ENCODE measurements at places on chromosomes 13 and 19.
A peak's percentile ranks its signal among the peaks of the same experiment; 100 is the strongest.

- DNase-seq, result no peak
Measured at GRCh38 chr13:42876270-42876714, 94.9 kb downstream of the FAM216B start.

DNA sequence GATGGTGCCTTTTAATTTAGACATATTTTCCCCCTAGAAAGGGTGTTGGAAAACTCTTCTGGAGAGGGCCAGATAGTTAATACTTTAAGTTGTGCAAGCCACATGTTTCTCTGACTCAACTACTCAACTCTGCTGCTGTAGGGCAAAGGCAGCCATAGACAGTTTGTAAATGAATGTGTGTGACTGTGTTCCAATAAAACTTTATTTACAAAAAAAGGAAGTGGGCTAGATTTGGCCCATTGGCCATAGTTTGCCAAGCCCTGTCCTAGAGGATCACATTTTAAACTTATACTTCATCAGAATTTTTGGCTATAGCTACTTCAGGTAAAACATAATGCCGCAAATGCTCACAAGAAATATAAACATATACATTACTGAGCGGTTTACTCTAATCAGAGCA, 306.3 kb upstream of the MAB21L1 start:
- no peak for DNase-seq

- DNase-seq, result no peak
Measured at GRCh38 chr19:6887316-6887715, at the start of gene ADGRE1. Gene ADGRE1 (plus strand): TSS chr19:6887579. CDS start chr19:6887609, 30 bp downstream.

GRCh38 chr13:97568850-97569249, 134.9 kb downstream of the RAP2A start:
- DNase-seq, result no peak

DNA sequence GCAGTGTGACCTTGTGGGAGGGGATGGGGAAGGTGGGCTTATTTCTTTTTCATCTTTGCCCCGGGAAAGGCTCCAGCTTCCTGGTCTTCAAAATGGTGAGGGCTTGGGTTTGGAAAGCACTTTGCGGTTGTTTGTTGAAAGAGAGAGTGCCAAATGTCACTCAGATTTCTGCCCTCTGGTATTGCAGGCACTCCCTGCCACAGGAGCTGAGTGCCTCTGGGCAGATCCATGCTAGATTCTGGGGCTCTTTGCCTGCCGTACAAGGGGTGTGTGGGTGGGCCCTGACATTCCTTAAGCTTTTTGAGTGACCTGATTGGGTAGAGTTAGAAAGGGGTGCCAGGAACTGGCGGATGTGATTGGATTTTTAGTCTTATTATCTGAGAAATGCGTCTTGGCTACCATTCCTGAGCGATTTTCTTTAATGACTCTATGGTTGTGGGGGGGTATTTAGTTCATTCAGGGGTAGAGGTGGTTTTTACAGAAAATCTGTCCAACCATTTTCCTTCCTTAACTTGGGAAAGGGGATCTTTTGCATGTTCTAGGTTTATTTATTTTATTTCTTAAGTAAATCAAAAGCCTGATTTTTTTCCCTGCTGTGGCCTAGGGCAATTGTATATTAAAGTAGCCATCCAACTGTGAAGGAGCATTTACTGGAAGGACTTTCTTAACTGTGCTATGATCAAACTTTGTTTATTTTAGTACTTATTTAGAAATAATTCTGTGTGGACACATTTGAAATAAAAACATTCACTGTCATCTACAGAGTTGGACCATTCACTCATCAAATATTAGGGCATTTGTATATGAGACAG, 3.2 kb downstream of the ARHGAP35 start:
- DNase-seq, result peak; percentile 75

- no peak for DNase-seq
Measured at GRCh38 chr19:13942023-13942684, 3.9 kb upstream of the PODNL1 start.

- DNase-seq, result no peak
Measured at GRCh38 chr19:52212572-52213255, 22.9 kb downstream of the PPP2R1A start.

DNA sequence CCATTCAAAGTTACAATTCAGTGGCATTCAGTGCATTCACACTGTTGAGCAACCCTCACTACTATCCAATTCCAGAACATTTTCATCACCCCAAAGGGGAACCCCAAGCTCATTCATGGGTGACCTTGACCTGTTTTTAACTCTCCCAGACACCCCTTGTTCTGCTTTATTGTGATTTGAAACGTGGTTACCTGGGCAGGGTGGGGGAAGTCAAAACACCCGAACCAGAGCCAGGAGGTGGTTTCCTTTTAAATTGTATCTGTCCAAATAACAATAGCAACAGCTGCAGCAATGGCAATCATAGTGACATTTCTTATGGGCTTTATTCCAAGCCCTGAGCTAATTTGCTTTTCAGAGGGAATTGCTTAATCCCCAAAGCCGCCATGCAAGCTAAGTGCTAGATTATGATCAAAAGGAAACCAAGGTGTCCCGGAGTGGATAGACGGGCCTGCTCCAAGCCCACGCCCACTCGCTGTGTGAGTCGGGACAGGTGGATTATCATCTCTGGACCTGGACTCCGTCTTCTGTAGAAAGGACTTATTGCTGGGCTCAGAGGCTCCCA, 6.1 kb downstream of the PTGIR start:
- peak; percentile 86 for DNase-seq

DNA sequence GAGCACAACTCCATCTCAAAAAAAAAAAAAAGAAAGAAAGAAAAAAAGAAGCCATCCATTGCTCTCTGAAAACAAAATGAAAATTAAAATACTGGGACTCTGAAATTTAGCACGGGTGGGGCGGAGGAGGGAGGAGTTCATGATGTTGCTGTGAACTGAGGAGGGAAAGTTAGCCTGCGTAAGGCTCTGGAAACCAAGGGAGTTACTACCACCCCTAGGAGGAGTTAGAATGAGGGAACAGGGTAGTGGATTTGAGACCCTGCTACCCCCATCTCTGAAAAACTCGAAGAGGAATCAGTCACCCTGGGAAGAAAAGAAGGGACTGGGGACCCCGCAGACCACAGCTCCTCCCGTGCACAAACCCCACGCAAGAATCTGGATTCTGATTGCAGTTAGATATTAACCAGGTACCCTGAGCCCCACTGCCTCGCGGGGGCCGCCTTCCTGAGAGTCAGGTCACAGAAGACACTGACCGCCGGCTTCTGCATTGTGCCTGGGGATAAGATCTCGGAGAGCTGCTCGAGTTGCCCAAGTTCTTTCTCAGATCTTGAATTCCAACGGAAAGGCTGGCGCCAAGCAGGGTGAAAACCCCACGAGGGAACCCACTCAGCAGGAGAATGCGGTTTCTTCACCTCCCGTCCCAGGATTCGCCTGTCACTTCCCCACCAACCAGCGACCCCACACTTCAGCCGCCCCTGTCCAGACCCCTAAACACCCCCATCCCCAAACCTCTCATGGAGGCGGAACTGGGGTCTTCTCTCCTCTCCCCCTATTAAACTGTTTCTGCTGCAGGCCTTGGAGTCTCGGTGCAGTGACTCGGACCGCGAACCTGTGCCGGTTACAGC, 870 bp downstream of the ZNF442 start:
- DNase-seq, result no peak

GRCh38 chr19:14135985-14136508, 342 bp downstream of the ASF1B start:
- DNase-seq, result no peak

DNA sequence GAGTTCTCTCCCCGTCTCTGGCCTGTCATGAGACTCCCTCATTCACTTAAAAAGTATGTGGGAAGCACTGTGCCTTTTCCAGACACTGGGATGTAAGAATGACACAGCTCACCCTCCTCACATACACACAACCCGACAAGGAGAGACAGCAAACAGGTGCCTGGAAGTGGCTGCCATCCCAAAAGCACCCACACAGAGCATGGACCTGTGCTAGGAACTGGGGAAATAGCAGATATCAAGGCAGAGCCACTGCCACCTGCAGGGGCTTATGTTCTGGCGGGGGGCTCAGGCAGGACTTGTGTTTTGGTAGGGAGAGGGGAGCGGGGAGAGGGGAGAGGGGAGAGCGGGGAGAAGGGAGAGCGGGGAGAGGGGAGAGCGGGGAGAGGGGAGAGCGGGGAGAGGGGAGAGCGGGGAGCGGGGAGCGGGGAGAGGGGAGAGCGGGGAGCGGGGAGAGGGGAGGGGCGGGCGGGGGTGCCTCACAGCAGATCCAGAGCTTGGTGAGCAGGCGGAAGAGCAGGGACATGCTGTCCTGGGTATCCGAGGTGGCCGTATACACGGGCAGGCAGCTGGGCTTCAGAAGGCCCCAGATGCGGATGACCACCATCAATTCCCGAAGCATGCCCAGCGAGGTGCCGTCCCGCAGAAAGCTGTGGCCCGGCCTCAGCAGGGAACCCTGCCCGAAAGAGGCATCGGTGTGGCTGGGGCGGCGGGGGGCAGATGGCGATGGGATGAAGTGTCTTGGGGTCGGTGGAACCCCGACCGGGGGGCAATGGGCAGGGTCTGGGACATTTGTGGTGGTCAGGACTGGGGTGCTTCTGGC, 12.2 kb downstream of the CFD start:
- no peak for DNase-seq

- no peak for DNase-seq
Measured at GRCh38 chr19:19662344-19662743, 1.1 kb downstream of the ATP13A1 start.

DNA sequence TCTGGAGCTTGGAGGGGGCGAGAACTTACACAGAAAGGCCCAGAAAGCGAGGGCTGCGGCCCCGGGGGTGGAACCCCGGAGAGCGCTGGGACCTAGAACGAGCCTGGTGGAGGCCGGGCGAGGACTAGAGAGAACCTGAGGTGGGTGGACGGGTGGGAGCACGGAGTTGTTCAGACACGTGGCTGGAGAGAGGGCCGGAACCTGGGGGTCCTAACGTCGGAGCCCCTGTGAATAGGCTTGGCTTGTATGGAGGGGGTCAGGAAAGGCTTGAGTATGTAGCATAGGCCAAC, 383 bp downstream of the ZNF581 start:
- no peak for DNase-seq

GRCh38 chr19:44747739-44748425, 626 bp upstream of the BCL3 start:
- DNase-seq, result peak; percentile 53

- no peak for DNase-seq
Measured at GRCh38 chr13:42048342-42048683, at the start of gene DGKH. Gene DGKH (plus strand): TSS chr13:42048648. CDS start chr13:42048774, 126 bp downstream.

GRCh38 chr19:10565028-10565566, 713 bp downstream of the KRI1 start:
- DNase-seq, result no peak

DNA sequence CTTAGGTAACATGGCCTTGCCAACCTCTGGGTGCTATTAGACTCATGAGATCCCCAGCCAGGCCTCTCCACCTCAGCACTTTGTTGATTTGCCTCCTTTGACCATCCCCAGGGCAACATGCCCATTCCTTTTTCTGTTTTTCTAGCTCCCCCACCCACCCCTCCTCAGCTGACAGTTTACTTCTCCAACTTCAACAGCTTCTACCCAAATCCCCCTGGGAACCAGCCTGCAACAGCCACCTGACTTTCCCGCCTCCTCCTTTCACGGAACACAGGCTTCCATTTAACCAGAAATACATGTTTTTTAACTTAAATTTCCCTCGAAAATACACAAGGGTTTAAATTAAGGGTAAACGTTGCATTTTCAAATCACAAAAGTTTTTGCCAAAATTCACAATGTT, 117.3 kb downstream of the DLEU7 start:
- DNase-seq, result no peak

DNA sequence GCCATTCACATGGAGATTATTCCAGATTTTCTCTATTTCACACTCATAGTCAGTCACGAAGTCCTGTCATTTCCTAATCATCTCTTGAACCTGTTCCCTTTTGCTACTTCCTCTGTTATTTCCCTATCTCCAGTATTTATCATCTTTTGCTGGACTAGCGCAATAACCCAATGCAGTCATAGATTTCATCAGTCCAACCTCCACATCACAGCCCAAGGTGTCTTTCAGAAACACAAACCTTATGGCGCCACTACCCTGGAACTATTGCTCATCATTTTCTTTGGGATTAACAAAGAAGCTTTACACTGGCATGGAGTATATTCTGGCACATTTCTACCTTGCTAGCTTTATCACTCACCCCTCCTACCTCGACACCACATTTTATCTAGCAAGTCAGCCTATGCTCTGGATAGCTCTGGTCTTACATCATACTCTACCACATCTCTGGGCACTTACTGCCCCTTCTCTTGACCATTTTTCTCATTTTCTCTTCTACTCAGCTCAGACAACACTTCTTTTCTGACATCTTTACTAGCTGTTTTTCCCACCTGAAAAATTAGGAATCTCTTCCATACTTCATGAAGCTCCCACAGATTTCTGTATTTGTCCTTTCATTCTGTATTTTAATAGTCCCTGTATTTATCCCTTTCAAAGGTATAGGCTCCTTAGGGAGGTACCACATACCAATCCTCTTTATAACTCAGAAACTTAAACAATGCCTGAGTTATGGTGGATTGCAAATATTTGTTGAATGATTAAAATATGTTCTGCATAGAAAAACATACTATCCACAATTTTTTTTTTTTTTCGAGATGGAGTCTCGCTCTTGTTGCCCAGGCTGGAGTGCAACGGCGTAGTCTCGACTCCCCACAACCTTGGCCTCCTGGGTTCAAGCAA, 534.7 kb downstream of the KLF12 start:
- no peak for DNase-seq

GRCh38 chr13:114128624-114129522, 3.5 kb downstream of the RASA3 start:
- no peak for DNase-seq

GRCh38 chr19:2409352-2409912, 18.0 kb downstream of the TIMM13 start:
- DNase-seq, result no peak

DNA sequence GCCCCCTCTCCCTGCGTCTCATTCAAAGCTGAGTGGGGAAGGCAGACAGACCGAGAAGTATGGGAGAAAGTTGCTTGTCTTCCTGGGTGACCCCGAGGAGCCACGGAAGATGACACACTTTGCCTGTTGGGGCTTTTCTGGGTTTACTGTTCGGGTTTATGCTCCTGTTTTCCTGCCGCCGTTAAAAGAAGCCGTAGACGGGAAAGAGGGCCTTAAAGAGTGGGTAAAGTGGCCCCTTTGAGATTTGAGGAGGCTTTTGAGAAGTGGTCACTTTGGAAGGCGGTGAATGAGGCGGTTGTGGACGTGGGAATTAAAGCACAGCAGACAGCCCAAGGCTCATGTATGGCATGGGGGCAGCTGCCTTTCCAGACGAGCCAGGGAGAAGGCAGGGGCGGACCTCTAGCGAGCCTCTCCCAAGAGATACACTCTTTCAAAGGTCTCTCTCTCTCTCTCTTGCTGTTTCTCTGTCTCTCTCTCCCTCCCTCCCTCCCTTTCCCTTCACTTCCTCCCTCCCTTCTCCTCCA, 493 bp upstream of the LHFPL6 start:
- DNase-seq, result no peak
